ENCODE measurements at places on chromosomes 12 and 14.

DNA sequence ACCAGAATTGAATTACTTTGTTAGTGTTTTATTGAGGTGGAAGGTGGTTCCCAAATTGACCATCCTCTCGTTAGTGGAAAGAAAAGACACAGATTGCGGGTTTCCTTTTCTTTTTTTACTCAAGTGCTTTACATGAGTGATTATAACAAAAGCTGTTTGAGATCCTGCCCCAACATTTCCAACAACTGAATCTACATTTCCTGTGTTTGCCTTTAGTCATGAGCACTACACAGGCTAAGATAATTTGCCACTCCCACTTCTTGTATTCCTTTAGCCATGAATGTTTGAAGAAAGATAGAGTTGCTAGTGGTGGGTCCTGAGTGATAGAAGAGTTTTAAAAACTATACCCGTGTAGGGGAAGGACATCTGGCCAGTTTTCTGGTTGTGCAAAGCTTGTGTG, 16.0 kb downstream of the RERGL start:
- no peak for DNase-seq

- DNase-seq: no peak
These were observed 8.1 kb downstream of the ARID2 start for GRCh38 chr12:45737638-45738037.

- DNase-seq: no peak
These were observed 51.2 kb downstream of the IRAK3 start for GRCh38 chr12:66240096-66240820.

GRCh38 chr12:38123566-38124246, 192.9 kb upstream of the ALG10B start:
- DNase-seq: no peak
